Cerebellum (tissue), 4 donors: ENCODE measurements at places on chromosomes 16 and 17.
A peak's percentile ranks its signal among the peaks of the same experiment; 100 is the strongest.

- DNase-seq = no peak
Observed at GRCh38 chr16:57774705-57775285, 27.5 kb downstream of the KIFC3 start.

DNA sequence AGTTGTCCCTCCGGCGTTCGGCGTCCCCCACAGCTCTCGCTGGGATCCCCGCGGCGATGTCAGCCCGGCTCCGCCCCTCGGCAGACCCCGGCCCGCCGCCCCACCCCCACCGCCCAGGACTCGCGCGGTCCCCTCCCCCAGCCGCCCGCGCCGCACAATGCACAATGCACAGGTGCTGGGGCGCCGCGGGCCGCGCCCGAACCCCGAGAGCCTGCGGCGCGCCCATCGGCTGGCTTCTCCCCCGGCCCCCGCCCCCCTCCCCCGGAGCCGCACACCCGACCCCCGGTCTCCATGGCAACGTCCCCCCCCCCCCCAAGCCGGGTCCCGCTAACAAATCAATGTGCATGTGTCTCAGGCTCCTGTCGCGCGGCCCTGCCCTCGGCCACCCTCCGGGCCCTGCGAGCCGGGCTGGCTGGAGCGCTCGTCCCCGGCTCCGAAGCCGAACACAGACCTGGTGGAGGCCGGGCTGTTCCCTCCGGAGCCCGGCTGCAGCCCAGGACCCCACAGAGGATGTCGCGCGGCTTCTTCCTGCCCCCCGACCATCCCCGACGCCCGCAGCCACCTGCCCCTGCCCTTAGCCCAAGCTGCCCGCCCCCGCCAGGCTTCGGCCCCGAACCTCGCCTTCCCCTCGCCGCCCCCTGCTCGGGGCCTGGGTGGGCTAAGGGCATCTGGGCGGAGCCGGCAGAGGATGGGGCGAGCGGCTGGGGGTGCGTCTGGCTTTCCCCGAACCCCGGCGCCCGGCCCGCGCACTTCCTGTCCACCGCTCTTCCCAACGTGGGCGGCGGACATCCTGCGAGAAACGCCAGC, 818 bp upstream of the CBX8 start:
- DNase-seq = peak; percentile 61

DNA sequence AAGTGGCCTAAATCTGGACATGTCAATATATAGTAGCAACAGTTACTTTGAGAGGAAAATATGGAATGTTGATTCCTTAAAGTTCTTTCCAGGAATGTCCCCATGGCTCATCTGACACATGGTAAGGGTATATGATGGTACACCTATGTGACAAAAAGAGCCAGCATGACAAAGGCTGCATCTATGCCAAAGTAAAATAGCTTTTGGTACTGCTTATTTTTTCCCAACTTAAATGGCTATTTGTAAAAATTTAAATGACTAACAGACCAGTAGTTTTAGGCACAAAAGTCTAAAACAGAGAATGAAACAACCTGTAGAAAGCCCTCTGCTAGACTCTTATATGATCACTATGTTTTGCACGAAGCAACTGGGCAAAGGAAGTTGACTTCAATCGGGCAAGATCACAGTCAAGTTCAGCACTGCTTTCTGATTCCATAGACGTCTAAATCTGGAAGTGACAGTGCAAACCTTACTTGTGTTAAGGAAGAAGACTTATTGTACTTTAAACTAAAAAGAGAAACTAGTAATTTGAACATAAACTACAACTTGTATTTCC, 135.1 kb downstream of the SKAP1 start:
- DNase-seq = no peak

- no peak for DNase-seq
Observed at GRCh38 chr16:1042866-1043265, 29.7 kb upstream of the SSTR5 start.

DNA sequence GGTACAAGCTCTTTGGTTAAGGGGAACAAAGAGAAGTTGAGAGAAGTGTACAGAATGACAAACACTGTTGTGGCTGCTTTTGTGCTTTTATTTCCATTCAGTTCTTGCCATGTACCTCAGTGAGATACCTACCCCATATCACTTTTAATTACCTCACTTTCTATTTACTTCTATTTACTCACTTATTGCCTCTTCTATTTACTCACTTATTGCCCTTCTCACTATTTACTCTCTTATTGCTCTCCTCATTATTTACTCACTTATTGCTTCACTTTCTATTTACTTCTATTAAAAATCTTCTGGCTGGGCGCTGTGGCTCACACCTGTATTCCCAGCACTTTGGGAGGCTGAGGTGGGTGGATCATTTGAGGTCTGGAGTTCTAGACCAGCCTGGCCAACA, 41.9 kb downstream of the MBTD1 start:
- DNase-seq = no peak

- no peak for DNase-seq
Observed at GRCh38 chr17:56478836-56479447, 114.6 kb upstream of the NOG start.

DNA sequence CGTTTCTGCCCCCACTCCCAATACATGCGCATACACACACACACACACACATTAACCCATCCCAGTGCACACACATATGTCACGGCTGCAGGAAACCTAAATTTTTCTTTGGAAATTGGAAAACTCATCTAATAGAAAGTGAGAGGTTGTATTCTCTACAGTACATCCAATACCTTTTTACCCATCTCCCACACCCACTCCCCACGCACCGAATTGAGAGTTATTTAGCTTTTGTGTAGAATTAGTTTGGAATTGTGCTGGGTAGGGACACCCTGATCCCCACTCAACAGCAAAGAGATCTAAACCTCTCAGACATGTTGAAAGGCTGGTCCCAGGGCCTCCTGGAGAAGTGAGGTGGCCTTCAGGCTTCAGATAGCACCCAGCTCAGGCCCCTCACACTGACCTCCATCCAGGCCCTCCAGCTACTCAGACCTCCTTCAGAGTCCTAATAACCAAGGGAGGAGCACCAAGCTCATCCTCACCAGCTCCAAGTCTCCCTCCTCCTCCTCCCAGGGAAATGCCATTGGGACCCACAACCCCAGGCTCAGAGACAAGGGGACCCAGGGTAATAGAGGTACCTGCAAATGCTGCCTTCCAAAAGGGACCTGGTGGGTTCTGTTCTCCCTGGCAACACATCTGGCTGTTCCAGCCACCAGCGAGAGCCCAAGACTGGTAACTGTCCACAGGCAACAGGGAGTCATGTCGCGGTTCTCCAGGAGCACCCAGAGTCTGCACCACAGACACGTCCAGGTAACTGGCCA, 955 bp downstream of the HOXB13 start:
- DNase-seq = no peak

DNA sequence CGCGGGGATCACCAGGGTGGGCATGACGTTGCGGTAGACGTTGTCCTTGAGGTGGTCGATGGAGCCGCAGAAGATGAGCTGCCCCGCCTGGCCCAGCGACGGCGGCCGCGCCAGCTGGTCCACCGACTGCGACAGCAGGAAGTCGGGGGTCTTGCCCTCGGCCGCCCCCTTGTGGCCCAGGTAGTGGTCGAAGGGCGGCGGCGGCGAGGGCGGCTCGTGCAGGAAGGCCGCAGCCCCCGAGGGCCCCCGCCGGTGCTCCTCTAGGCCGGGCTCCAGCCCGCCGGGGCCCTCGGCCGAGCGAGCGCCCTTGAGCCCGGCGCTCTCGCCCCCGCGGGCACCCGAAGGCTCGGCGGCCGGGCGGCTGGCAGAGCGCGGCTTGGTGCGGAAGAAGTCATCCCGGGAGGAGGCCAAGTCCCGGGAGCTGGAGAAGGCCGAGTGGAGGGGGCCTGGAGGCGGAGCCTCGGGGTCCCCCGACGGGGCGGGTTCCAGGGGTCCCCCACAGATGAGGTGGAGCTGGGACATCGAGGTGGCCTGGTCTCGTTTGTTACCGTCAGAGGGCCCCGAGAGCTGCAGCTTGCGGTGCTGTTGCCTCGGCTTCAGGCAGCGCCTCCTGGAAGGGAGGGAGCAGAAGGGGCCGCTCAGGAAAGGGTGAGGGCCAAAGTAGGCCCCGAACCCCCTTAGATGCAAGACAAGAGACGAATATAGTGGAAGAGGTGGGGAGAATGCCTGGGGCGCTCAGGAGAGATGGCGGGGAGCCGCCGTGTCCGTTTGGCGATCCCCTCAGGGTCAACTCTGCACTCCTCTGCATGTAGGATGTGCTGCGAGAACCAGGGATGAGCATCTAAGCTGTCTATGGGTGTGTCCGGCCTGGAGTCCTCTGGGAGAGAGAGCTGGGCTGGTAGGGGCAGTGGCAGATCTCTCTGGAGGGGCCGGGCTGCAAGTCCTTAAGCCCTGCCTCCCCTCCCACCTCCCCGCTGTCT, 8.8 kb downstream of the FAM171A2 start:
- DNase-seq = no peak

DNA sequence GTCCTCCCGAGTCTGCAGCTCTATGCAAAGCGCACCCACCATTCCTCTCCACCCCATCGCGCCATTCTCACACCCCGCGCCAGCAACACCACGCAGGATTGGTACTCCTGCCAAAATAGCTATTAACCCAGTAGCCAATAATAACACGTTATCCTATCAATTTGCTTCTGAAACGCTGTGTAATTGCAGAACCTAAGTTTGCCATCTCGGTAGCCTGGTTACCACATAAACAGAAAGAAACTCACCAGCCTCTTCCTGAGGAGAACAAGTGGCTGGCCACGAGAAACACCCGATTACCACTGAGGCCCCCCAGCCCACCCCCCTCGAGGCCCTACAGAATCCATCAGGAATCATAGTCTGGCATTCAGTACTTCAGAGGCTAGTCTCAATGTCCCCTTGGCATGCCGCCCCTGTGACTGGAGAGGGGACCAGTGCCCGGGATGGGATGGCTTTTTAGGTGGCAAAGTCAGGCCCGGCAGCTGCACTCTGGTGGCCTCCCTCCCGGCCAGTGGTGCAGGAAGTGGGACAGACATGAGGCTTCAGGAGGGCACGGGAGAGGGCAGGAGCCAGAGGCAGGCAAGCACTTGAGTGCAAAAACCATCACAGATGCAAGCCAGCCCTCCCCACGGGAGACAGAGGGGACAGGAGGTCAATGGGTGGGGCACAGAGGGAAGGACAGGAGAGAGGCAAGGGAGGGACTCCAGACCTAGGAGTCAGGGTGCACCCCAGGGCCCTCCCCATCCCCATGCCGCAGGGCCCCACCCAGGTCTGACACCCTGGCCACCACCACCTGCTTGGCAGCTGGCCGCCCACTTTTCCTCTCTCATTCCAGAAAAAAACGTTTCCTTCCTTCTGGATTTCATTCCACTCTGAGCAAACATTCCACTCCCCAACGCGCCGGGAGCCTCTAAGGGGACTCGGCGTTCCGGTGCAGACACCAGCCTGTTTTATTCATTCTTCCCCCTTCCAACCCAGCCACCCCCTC, 192.5 kb downstream of the ZNF423 start:
- DNase-seq = no peak

- no peak for DNase-seq
Observed at GRCh38 chr17:60315650-60316049, 76.3 kb downstream of the USP32 start.
